Ureter (tissue), 1 donor: ENCODE measurements at places on chromosomes 7 and 10.

GRCh38 chr7:154096-154799 lies 38.1 kb upstream of the FAM20C start:
- DNase-seq, result no peak

DNA sequence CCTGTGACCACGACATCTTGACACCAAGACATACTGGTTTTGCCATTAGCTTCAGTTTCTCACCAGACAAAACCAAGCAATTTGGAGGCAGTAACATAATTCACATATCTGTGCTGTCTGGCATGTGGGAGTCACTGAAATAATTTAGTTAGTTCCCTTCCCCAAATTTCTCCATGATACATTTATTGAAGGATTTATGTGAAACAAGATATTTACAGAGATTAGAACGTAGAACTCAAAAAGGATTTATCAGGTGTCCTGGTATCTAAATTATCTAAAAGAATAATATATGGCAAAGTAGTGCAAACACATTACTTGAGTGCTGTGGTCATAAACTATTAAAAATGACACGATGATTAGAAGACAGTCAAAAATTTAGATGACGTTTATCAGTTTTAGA lies 98.7 kb downstream of the ETV1 start:
- DNase-seq, result no peak

DNA sequence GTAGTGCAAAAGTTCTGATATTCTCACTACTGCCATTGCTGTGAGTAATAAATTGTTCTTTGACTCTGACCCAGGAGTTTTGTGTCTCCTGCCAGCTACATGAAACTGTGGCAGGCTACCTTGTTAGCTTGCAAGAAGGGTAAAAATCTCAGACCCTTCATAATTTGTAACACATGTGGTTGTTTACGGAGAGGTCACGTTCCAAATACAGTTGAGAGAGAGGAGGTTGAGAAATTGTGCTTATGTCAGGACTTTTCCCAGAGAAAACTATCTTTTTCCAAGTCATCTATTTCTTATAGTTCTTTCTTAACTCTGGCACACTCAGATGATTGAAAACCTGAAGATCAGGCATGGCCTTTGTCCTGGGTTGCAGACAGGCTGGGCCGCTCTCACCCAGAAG lies 114.4 kb upstream of the SVIL start:
- no peak for DNase-seq

GRCh38 chr7:35727571-35727970 lies 32.6 kb upstream of the HERPUD2 start:
- no peak for DNase-seq

DNA sequence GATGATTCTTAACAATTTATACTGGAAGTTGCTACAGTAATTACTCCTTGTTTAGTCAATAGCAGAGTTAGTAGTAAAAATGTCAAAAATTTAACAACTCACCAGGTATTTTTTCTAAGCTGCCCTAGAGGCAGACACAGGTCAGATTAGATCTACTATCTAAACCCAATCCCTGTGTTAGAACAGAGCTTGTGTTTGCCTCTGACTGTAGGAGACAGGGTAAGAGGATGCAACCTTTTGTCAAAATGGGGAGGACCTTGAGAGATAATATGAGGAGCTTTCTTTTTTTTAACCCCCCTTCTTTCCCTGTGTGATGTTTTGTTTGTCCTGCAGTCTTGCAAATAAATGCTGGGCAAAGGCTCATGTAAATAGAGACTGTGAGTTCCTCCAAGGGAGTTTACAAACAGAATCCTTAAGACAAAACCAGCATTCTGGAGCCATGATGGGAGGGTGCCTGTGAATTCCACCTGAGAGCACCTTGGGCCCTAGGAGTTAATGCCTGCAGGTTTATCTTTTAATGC lies 353.1 kb downstream of the GATA3 start:
- no peak for DNase-seq

- DNase-seq, result no peak
These were observed 249.8 kb downstream of the TRIL start for GRCh38 chr7:28708033-28708951.

DNA sequence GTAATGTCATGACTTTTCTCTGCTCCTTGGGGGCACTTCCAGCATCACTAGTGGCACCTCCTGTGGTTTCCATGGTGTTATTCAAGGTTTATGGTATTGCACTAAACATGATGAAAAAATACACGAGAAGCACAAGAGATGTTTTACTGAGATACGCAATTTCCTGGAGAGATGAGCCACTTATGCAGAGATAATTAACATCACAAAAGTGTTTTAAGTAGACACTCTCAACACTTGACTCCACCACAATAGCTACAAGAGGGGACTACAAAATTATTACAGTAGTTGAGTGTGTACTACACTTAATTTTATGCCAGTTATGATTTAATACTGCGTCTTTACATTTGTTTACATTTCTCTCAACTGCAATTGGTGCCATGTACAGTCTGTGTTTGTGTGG lies 906.7 kb downstream of the DNAJB9 start:
- DNase-seq, result no peak

DNA sequence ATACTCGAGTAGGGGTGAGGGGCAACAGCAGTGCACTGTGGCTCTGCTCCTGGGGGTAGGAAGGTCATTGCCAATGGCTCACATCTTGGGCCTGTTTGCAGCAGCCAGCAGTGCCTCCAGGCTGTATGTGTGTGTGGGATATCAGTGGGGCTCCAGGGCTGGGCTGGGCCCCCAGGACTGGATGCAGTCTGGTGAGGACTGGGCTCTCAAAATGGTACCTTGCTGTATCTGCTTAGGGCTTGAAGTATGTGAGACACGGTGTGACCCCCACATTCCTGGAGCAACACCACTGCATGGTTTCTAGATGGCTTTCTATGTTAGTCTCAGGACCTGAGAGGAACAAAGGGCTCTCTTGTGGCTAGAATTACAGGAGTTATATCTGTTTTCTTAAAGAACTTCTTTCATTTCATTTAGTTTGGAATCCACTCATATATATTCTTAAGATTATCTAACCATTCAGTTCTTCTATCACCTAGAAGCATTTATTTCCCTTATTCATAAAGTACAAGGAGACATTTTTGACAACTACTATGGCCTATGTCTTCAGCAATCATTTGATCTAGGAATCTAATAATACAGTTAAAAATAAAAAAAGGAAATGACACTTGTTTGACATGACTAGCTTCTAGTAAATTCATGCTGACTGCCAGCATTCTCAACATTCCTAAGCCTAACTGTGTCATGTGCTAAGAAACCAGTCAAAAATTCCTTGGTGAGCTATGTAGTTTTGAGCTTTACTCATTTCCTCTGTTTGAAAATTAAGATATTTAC lies 443.2 kb upstream of the SEMA3A start:
- DNase-seq, result no peak

DNA sequence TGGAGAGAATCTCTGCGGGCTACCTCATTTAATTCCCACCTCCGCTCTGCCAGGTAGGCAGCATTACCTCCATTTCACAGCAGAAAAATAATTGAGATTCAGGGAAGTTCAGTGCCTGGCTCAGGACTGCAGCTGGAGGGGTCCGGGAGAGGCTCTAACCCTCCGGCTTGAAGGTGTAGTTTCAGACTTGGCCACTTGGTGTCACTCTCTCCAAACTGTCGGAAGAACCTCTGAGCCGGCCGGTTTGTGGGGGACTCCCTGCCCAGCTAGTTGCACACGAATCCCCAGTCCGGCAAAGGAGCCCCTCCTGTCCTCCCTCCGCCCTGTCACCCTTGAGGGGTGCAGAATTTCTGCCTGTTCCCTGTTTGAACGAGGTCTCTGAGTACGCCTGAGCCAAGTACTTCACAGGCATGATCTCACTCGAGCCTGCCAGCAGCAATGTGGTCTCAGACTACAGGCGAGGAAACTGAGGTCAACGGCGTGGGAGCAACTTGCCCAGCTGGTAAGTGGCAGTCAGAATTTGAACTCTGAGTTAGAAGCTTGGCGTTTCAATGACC lies 144.7 kb upstream of the ZNF716 start:
- no peak for DNase-seq

DNA sequence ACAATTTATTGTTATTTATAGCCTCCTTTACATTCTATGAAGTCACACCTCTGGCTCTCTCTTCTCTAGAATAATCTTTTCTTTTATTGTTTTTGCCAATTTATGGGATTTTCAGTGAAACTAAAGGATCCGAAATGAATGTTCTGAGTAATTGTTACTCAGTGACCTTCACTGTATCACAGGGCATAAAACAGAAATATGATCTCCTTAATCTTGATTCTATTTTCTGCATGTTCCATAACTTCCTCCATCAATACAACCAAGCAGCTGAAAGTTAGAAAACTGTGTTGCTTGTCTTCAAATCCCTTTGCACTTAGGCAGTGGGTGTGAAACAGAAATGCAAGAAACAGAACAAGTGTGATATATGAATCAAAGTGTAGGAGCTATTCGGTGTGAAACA lies 57.4 kb upstream of the FERD3L start:
- no peak for DNase-seq

- no peak for DNase-seq
These were observed 241.9 kb downstream of the SLC25A13 start for GRCh38 chr7:96080027-96080426.

- DNase-seq, result no peak
These were observed 58.2 kb downstream of the LANCL2 start for GRCh38 chr7:55423277-55423711.

DNA sequence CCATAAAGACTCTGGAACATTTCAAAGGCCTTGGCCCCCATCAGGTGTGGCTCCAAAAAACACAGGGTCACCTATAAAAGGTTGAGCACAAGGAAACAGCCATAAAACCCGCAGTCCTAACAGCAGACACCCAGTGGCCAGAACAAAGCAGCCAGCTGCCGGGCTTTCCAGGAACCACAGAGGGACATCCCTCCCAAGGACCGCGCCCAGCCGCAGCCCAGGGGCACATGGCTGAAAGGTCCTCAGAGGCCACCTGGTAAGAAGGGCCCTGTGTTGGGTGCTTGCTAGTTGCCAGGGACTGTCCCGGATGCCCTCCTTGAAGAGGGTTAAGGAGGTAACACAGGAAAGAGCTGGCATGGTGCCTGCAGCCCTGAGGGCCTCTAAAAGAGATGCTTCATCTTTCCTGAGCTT lies 32.7 kb downstream of the KCNMA1 start:
- no peak for DNase-seq

DNA sequence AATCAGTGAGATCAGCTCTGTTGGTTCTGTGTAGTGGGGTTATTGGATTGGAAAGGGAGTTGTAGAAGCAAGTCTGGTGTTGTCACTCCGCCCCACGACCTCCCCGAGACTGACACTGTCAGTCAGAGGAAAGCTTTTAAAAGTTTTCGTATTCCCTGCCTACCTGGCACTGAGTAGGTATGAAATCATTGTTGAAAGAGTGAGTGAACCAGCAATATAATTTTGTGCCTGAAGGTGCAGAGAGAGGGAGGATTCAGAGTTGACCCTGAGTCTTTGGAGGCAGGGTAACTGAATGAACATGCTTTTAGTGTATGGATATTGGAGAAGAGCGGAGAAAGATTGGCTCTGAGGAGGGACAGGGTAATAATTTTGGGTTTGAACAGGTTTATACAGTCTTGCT lies 27.3 kb downstream of the CCNY start:
- DNase-seq, result no peak

DNA sequence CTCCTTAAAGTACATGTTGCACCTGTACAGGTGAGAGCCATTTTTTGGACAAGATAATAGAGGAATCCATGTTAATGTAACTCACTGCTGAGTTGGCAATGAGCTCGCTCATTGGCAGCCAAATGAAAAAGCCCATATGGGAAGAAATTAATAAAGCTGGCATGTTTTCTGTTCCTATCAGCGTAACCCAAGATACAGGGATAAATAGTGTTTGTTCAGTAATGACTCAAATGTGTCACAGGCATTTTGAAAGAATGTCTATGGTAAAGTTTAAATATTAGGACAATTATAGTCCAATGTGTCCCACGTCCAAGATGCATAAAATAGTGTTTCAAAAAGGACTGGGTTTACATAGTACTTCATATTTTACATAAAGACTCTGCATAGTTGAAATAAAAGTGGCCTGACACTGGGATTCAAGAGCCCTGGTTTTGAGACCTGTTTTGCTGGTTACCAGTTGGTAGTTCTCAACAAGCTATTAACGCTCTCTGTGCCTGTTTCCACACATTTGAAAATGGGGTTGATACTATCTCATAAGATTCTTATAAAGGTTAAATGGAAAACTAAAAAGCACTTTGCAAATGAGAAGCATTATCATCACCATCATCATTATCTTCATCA lies 49.1 kb downstream of the MTURN start:
- DNase-seq, result no peak

DNA sequence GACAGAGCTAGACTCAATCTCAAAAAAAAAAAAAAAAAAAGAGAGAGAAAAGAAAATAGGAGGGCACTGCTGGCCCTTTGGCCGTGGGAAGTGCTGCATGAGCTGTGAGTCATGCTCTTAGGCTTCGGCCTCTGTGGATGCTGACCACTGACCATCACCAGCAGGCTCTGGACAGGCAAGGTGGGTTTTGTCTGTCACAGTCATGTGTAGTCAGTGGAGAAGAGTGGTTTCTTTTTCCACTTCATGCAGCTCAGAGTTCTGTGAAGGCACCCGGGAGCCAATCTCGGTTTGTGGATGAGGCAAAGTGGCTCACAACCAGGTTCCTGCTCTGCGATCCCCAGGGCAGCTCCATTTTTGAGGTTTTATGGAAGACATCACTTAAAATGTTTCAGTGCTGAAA lies 58.1 kb downstream of the PRTFDC1 start:
- no peak for DNase-seq

- no peak for DNase-seq
These were observed 616.9 kb upstream of the FOXK1 start for GRCh38 chr7:4065190-4065589.

- DNase-seq, result no peak
These were observed 103.7 kb upstream of the ZMIZ1 start for GRCh38 chr10:78964952-78965633.

GRCh38 chr7:46930366-46930765 lies 651.5 kb downstream of the TNS3 start:
- DNase-seq, result no peak

DNA sequence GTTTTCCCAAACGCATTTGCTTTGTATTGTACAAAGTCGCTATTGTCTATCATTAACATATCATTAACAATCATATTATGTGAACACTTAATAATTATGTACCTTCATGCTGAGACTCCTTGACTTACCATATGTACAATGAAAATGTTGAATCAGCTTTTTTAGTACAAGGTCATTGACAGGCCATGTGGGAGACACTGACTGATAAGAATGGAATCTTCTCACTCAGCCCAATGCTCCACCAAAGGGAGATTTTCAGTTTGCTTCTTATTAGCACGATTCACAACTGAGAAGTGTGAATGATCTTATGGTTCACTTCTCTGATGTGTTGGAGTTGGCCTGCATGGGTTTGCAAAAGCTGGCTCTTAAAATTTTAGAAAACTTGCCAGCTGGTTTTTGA lies 253.5 kb upstream of the TEX47 start:
- no peak for DNase-seq

DNA sequence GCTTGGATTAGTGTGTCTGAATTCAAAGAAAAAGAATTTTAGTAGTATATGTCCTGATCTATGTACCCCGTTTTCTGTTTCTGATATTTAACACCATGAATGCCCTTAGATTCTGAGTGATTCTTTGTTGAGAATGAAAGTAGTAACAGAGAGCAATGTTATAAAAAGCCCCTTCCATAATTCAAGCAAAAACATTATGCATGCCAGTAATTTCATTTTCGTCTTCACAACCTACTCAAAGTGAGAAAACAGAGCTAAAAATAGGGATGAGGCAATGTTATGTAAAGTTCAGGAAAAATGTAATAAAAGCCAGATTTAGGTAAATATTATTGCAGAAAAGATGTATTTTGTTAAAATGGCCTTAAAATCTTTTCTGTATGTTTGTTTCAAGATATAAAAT lies 28.1 kb downstream of the PTPRZ1 start:
- no peak for DNase-seq

GRCh38 chr10:6017781-6018354 lies 40.5 kb upstream of the IL15RA start:
- no peak for DNase-seq
